ENCODE measurements at places on chromosomes 12 and 14.
A peak's percentile ranks its signal among the peaks of the same experiment; 100 is the strongest.

DNA sequence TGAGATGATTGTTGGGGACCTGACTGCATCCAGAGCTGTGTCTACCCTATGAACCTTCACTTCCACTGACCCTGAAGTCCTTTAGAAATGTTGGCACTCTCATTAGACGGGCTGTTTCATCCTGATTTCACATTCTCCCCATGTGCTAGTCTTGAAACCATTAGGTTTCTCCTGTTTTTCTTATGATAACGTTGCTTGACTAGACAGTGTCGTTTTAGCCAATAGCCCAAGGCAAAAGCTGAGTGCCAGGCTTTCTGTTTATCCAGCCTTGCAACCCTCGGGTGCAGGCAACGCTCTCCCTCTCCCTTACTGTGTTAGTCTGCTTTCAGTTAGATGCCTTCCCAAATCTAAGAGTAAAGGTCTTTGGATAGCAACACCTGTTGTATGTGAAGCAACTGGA lies 30.1 kb downstream of the DACT1 start:
- no peak for DNase-seq

DNA sequence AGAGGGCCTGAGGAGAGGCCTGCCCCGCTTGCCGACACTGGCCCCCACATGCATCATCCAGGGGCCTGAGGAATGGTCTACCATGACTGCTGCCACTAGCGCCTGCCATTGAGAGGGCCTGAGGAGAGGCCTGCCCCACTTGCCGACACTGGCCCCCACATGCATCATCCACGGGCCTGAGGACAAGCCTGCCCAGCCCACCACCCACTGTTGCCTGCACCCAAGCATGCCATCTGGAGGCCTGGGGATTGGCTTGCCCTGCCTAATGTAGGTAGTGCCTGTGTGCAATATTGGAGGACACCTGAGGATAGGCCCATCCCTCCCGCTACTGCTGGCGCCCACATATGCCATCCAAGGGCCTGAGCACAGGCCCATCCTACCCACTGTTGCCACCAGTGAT lies 24.4 kb downstream of the CYP46A1 start:
- no peak for DNase-seq

DNA sequence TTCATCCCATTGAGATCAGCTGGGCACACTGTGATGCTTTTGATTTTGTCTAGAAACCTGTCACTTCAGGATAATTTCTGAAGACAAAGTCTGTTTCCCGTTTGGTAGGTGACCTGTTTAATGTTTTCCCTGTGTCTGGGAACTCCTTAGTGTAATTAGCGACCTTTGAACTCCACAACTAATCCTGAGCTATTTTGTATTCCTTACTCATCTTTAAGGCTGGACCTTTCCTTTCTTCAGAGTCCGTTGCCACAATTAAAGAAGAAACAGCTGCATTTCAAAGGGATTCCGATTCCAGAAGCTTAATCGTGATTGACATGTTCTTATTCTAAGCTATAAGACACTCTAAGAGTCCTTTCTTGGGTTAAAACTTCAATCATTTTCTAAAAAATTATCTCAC lies 22.0 kb downstream of the AP5M1 start:
- no peak for DNase-seq

GRCh38 chr14:54348001-54348611 lies 48.7 kb upstream of the CDKN3 start:
- no peak for DNase-seq

DNA sequence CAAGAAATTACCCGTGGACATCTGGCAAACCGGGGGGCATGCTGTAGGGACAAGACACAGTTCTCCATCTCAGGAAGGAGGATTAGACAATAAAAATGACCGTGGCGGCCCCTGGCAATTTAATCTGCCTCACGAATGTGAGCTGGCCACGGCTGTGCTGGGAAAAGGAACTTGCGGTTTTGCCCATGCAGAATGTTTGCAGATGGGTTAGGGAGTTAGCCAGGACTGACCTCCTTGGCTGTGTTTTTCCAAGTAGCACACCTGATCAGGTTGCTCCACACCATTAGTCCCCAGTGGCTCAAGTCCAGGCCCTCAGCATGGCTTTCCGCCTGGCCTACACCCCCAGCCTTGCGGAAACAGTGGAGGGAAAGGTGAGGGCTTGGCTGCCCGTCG lies 20.8 kb downstream of the TPCN1 start:
- no peak for DNase-seq

GRCh38 chr14:49451938-49452337 lies 134.2 kb downstream of the RPS29 start:
- DNase-seq: no peak

GRCh38 chr12:6526201-6526600 lies 8.1 kb upstream of the GAPDH start:
- no peak for DNase-seq

DNA sequence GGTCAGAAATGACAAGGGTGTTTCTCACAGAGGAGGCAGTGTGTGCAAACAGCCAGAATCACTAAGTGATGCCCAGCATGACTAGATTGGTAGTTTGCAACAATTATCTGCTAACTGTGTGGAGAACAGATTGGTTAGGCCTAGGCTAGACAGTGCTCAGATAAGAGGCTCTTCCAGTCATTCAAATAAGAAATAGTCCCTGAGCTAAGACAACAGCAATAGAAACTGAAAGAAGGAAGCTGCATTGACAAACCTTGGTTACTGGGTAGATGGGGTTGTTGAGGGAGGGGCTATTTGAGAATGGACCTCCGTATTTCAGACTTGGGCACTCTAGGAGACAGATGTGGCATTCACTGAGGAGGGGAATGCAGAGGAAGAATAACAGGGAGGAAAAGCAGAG lies 255.0 kb upstream of the NPAS3 start:
- no peak for DNase-seq

- peak; percentile 3 for DNase-seq
Observed at GRCh38 chr12:107200394-107200793, 107.0 kb upstream of the CRY1 start.

DNA sequence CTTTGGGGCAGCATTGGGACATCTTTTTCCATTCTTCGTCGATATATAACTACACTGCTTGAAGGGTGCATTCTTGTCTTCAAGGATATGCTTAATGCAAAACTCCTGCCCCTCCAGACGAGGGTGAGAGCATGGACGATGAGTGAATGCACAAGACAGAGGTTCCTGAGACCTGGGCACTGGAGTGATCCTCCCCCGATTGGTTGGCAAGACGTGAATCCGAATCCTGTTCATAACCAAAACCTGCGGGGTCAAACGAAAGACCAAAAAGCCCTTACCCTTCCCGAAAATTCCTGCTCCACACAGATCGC lies 684 bp downstream of the KANSL2 start:
- DNase-seq: no peak

- no peak for DNase-seq
Observed at GRCh38 chr12:5085896-5086295, 42.2 kb downstream of the KCNA5 start.

GRCh38 chr12:72574138-72574537 lies 302.0 kb downstream of the TRHDE start:
- no peak for DNase-seq

GRCh38 chr12:70319605-70320004 lies 46.5 kb upstream of the KCNMB4 start:
- no peak for DNase-seq

DNA sequence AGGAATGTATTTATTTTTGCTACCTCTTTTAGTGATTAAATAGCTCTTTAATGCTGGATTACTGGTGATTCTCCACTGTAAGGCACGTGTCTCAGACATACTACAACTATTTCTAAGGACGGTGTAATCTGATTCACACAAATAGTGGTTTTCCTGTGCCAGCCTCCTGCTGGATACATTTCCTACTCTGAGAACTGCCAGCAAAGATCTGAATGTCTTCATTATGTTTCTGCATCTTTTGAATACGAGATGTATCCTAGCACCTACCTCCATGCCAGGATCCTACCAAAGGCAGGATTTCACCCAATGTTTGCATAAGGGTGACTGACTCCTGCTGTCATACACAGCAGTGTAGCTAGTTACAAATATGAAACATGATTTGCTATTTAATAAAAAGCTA lies 120.6 kb downstream of the PRICKLE1 start:
- DNase-seq: no peak

GRCh38 chr14:59215322-59215721 lies 26.9 kb downstream of the DAAM1 start:
- no peak for DNase-seq

DNA sequence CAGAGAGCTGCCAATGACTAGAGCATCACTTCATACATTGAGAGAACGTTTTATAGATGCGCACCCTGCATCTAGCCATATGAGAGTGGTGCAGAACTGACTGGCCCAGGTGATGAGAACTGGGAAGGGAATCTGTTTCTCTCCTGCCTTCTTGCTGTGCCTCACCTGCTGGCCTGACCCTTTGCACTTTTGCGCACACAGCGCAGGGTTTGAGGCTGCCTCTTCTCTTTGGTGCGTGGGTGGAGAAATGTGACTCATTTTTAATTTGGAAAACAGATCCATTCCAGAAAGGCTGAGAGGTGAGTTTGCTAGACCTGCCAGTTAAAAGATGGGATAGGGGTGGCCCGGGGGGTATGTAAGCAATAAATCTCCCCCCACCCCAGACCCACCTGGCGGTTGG lies 453 bp upstream of the ESRRB start:
- DNase-seq: no peak

GRCh38 chr14:95237958-95238340 lies 80.6 kb upstream of the DICER1 start:
- no peak for DNase-seq

DNA sequence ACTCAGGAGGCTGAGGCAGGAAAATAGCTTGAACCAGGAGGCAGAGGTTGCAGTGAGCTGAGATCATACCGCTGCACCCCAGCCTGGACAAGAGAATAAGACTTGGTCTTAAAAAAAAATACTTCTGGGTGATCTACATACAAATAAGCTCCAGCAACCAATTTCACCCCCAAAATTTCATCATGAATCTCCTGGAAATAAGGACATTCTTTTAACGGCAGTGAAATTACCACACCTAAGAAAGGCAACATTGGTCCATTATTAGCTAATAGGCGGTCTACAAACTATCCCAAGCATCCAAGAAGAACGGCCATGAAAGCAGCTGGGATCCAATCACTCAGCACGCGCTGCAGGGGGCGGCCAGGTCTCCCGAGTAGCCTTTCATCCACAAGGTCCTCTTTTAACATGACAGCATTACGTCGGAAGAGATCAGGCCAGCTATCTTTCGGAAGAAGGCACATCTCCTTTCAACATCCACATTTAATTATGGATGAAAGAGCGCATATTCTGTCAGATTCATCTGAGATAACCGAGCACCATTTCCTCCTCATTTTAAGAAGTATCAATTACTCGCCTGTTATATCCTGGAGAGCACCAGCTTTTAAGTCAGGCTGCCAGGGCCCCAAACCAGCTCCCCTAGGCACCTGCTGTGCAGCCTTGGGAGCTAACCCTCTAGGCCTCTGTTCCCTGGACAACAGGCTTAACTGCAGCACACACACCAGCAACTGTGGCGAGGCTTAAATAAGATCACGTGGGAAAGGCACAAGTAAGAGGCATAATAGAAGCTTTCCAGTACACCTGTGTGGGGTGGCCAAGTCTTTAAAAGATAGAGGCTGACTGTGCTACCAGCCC lies 4.2 kb downstream of the SLC15A4 start:
- no peak for DNase-seq

DNA sequence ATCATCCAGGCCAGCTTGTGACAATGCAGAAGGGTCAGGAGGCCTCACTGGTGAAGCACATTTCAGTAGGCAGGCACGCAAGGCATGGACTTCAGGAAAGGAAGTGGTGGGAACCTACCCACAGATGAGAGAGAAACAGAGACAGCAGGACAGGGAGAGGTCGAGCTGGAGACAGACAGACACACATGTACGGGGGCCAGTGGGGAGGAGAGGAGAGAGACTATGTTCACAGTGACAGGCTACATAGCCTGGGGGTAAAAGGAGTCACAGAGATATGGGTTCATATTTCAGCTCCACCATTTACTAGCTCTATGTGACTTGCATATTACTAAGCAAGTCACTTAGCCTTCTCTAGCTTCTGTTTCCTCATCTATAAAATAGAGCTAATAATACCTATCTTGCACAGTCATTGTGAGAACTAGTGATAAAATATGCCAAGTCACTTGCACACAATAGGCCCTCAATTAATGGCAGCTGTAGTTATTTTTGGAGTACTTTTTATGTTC lies 91.1 kb upstream of the FUT8 start:
- peak; percentile 27 for DNase-seq

- DNase-seq: no peak
Observed at GRCh38 chr14:22824711-22825359, 4.9 kb upstream of the MRPL52 start.

DNA sequence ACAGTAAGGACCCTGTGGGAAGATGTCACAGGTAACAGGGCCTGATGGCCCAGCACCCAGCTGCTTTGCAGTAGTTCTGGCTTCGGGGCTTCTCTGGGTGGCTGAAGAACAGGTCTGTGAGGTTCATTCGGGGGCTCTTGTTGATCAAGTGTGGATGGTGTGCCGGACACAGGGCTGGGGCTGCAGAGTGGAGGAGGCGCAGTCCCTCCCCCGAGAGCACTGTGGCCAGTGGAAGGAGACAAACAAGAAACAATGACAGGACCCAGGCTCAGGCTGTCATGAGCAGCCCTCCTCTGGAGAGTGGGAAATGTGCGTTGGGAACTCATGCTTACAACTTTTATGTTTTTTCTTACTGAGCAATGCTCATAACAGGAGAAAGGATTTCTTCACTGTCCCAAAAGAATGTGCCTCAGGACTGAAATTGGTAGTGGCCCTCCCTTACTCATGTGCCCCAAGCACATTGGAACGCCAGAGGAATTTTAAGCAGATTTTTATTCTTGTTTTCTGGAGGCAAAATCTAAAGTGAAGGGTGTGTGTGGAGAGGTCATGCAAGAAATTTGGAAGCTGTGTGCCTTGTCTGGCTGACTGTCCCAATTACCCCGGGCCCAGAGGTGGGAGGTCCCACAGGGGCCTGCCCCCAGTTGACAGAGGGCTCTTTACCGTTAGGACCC lies 233.8 kb downstream of the CACNA1C start:
- no peak for DNase-seq

DNA sequence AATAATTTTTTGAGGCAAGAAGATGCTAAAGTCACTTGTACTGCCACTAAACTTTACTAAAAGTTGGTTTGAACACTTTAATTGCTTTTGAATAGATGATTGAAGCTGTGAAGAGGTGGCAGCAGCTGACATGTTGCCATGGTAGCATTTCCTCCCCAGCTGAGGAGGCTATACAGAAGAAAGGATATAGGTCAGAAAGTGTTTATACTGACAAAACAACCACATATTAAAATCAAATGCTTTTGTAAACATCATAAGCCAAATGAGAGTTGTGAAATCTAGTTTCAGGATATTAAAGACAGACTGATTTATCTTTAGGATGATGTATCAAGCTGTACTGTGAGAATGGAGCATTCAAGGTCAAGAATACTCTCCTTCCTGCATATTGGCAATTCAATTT lies 41.7 kb downstream of the TSPAN19 start:
- no peak for DNase-seq

GRCh38 chr12:65787056-65787865 lies 37.0 kb upstream of the HMGA2 start:
- DNase-seq: no peak

GRCh38 chr14:73851000-73851399 lies 631 bp upstream of the PTGR2 start:
- DNase-seq: no peak

DNA sequence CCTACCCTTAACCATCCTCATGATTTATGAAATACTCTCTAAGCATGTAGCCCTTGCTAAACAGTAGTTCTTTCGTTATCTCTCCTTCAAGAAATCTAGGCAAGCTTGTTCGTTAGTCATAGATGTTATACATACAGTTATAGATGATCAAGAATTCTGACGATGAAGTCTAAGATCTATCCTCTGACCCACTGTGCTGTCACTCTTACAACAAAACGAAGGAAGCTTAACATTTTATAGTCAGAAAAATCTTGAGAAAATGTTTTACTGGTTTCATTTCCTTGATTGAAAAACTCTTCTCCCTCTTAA lies 68.9 kb downstream of the SPPL3 start:
- no peak for DNase-seq
